ENCODE measurements at places on chromosomes 7 and 10. TPM values are rescaled to one million over a fixed set of nuclear protein-coding genes. Genes with fewer than 3 reads are reported as not detected.
A peak's percentile ranks its signal among the peaks of the same experiment; 100 is the strongest.

PPP1R17 gene
- total RNA-seq = not detected

DNA sequence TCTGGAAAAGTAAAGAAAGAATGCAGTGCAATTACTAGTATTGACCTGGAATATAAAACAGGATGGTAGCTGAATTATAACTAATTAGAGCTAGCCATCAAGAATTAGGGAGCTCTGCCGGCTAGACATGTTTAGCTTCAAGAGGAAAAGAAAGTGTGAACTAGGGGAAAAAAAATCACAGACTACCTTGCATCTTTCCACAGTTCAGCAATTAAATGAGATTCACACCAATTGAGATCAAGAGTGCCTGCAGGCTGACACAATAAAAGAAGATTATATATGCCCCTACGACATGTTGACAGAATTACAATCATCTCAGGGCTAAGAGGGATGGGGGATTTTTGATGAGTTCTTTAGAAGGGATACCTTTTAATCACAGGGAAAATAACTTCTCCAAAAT, 303.3 kb upstream of the CELF2 start:
- DNase-seq = no peak

- DNase-seq = no peak
Observed at GRCh38 chr7:103154042-103154441, 5.1 kb upstream of the NAPEPLD start.

DNA sequence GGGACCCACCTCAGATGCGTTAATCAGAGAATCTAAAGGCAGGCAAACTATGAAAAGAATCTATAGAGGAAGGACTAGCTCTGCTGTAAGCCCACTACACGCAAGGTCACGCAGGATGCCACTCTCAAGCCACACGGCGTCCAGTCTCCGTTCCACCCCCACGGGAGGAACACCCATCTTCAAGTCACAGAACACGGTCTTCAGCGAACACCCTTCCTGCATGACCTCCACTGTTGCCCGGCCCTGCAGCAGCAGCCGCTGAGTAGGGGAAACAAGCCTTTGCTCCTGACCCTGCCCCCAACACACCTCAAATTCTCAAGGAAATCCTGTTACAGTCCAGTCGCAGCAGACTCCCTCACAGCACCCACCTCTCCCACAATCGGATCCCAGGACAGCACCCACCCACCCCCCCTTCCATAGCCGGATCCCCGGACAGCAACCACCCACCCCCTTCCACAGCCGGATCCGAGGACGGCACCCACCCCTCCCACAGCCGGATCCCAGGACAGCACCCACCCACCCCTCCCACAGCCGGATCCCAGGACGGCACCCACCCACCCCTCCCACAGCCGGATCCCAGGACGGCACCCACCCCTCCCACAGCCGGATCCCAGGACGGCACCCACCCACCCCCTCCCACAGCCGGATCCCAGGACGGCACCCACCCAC, 133.7 kb downstream of the DIP2C start:
- peak; percentile 69 for DNase-seq

DNA sequence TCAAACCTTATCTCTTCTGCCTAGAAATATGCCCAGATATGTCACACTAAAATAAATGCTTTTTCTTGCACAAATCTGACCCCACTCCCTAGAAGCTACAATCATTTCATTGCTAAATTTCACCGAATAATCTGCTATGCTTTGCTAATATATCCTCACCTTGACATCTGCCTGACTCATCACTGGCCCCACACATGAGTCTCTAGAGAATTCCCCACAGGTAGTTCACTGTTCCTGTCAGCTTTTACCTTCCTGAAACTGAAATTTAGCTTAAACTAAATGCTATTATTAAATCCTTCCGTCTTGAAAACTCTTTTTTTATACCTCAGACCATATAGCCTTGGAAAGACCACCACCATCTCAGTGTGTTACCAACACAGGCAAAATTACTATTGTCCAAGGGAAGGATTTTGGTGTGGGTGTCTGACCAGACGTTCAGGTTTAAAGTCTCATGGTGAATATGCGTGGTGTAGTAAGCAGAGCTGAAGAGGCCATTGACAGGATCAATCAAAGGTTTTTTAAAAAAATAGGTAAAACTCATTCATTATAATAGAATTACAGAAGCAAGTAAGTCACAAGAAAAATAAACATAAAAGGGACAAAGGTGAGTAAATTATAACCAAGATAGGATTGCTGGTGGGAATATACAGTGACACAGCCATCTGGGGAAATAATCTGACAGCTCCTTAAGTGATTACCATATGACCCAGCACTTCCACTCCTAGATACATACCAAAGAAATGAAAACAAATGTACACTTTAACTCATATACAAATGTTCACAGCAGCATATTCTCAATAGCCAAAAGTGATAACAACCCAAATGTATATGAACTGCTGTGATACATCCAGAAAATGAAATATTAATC, 173.5 kb downstream of the KMT2E start:
- no peak for DNase-seq

GRCh38 chr7:27739301-27739908, 557 bp upstream of the TAX1BP1 start:
- no peak for DNase-seq

DNA sequence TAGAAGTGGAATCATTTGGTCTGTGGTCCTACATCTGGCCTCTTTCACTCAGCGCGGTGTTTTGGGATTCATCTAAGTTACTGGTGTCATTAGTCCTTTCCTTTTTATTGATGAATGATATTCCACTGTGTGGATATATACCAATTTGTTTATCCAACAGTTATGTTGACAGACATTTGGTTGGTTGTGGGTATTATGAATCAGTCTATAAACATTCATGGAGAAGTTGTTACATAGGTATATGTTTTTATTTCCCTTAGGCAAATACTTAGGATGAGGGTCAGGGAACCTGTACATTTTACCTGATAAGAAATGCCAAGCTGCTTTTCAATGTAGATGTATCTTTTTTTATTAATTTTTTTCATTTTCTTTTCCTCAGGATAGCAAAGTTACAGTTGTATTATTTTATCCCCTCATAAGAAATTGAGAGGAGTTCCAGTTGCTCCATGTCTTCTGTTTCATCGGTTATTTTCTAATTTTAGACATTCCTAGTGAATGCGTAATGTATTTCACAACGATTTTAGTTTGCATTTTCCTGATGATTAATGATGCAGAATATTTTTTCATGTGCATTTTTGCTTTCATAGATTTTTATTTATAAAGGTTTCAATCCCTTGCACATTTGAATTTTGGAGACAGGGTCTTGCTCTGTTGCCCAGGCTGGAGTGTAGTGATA, 203.8 kb upstream of the SH2B2 start:
- DNase-seq = no peak

GRCh38 chr7:37323966-37324365, 124.7 kb downstream of the ELMO1 start:
- DNase-seq = no peak
